HCT116 (cell line): ENCODE measurements at places on chromosomes 2 and 18.

DNA sequence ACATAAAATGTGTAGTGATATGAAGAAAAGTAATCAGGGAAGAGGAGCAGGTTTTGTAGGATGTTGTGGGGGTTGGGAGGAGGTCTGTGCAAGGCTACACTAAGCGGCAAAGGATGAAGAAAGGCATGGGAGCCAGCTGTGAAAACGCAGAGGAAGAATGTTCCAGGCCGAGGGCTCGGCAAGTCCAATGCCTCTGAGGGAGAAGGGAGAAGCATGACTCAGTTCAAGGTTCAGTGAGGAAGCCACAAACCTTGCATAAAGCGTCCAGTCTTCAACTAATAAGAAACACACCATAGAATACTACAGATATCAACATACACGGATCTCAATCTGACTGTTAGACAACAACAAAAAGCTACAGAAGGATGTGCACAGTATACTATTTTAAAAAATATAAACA lies 16.2 kb downstream of the EPB41L3 start:
- no peak for DNase-seq

DNA sequence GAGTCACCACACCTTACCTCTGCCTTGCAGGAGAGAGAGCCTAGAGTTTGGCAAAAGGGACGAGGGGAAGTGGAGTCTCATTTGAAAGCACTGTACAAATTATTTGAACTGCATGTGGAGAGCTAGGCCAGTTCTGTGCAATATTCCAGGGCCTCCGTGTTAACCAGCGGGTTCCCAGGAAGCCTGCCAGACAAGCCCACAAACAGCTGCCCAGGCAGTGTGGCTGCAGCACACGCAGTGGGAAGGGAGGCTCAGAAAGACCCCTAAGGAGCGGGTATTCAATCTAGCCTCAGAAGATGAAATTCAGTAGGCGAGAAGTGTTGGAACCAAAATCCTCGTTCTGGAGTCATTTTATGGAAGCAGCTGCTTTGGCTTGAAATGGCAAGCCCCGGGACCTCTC lies 30.7 kb downstream of the CNGA3 start:
- DNase-seq = no peak

GRCh38 chr2:239266779-239267287 lies 134.0 kb downstream of the HDAC4 start:
- no peak for DNase-seq

GRCh38 chr2:30216157-30216556 lies 15.2 kb upstream of the LBH start:
- DNase-seq = no peak

- DNase-seq = no peak
These were observed 2.4 kb upstream of the SERPINB10 start for GRCh38 chr18:63905361-63905760.
